Dermis microvascular lymphatic vessel endothelial cell (primary cell): ENCODE measurements at places on chromosomes 7 and 10.

- no peak for DNase-seq
These were observed 66.2 kb downstream of the VPS41 start for GRCh38 chr7:38842746-38843145.

- DNase-seq, result no peak
These were observed 51.3 kb downstream of the USP6NL start for GRCh38 chr10:11560076-11560709.

DNA sequence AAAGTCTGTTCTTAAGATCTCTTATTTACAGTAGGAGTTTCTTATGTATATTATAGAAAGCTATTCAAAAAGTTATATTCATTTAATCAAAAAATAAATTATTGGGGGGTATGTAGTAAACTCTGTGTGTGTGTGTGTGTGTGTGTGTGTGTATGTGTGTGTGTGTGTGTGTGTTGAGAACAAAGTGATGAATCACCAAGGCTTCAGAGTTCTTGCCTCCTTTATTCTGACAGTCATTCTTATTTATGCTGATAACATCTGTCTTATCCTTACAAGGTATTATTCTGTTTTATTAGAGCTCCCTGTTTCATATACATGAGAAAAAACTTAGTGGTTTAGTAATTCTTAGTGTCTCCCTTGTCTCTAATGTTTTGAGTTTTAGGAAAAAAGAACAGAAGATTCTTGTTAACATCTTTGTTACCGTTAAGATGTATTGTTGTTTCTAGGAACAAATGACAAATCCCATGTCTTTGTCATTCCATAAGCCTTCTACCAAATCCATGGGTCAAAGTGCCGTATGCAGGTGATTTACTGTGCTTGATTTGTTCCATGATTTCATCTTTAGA, 424.0 kb downstream of the EXOC4 start:
- no peak for DNase-seq

GRCh38 chr10:106618646-106619045, 545.9 kb downstream of the SORCS1 start:
- no peak for DNase-seq

GRCh38 chr10:88262591-88263234, 320.4 kb downstream of the RNLS start:
- DNase-seq, result no peak

- DNase-seq, result no peak
These were observed 311.1 kb downstream of the HPSE2 start for GRCh38 chr10:98924526-98924925.

DNA sequence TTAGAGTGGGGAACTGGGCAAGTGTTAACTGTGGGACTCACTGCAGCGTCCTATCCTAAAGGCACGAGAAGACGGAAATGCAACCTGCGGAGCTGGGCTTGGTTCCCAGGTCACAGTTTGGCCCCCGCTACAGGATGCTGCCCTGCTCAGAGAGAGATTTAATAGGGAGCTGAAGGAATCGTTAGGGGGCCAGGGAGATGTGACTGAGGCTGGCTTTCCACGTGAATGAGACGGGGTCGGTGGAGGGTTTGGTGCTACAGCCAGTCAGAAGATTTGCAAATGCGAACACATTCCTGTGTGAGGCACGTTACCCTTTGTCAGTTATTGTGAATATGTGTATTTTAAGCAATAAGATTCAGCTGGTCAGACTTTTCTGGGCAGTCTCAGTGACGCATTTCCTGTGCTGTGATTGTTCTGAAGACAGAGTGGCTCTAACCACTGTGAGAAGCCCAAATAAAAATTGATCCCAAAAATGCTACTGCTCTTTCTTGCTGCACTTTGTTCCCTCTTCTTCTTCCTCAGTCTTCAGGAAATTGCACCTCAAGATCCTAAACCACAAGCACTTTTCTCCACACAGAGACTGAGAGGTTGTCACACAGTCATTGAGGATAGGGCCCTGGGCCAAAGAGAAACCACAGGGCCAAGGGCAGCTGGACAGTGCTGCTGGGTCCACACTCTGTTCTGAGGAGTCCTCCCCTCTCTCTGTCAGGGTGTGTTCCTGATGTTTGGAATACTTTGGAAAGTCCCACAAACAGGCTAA, 21.2 kb downstream of the CYP17A1 start:
- DNase-seq, result peak; percentile 87
